ENCODE measurements at places on chromosomes 2 and 18. TPM values are rescaled to one million over a fixed set of nuclear protein-coding genes. Genes with fewer than 3 reads are reported as not detected.

Gene ATP6V1B1
- 1.6 TPM for total RNA-seq

Gene HMSD
- total RNA-seq = not detected

Gene PAIP2B
- total RNA-seq = 5.7 TPM

Gene TMEM247
- not detected for total RNA-seq

Gene POTEE
- not detected for total RNA-seq

Gene TMEM37
- 2.1 TPM for total RNA-seq

Gene SERPINB8
- total RNA-seq = 1.0 TPM

Gene DARS1
- 85.6 TPM for total RNA-seq

Gene GAREM1
- 5.2 TPM for total RNA-seq

Gene SNTG2
- total RNA-seq = under 0.01 TPM

Gene THUMPD2
- 11.5 TPM for total RNA-seq

Gene NAT8
- total RNA-seq = not detected

Gene CFC1
- not detected for total RNA-seq

Gene CREG2
- 1.6 TPM for total RNA-seq

Gene INPP5D
- 8.4 TPM for total RNA-seq

Gene TUBA4B
- not detected for total RNA-seq

Gene ZEB2
- 108 TPM for total RNA-seq

Gene BCL2
- 39.1 TPM for total RNA-seq

Gene METTL4
- 6.3 TPM for total RNA-seq

Gene AKAIN1
- not detected for total RNA-seq

Gene CCL20
- total RNA-seq = not detected

Gene PCARE
- under 0.01 TPM for total RNA-seq

Gene ZNF521
- total RNA-seq = 40.2 TPM

Gene PLCD4
- total RNA-seq = 27.7 TPM

Gene DHRS9
- 2.1 TPM for total RNA-seq

Gene DPYSL5
- 3.7 TPM for total RNA-seq

Gene ABCB11
- total RNA-seq = not detected

Gene SCYGR8
- total RNA-seq = not detected

Gene IL1F10
- not detected for total RNA-seq

Gene FMNL2
- total RNA-seq = 15.7 TPM

Gene GPBAR1
- 1.0 TPM for total RNA-seq

Gene FN1
- total RNA-seq = 301 TPM

Gene ALLC
- not detected for total RNA-seq

Measured in skeletal muscle tissue (tissue), 5 donors.